Eye (tissue), 1 donor: ENCODE measurements at places on chromosomes 3 and 15.

- DNase-seq, result peak; percentile 67
These were observed 59.8 kb downstream of the FAM174B start for GRCh38 chr15:92595506-92596381.

- no peak for DNase-seq
These were observed 20.5 kb upstream of the IQSEC1 start for GRCh38 chr3:13093687-13094086.

DNA sequence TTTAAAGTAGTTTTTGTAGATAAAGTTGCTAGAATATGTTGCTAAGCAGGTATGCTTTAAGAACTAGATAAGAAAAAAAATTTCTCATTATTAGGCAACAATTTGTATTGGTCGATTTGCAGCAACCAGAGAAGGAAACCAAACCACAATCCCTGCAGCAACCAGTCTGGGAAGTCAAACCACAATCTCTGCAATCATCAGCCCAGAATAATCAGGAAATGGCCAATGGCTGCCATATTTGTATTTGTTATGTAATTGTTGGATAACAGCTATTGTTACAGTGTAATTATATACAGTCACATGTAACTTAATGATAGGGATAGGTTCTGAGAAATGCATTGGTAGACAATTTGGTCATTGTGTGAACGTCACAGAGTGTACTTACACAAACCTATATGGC lies 23.6 kb downstream of the STXBP5L start:
- no peak for DNase-seq

- DNase-seq, result no peak
These were observed 309.9 kb upstream of the THBS1 start for GRCh38 chr15:39270934-39271333.

- no peak for DNase-seq
These were observed 244.2 kb upstream of the EPHA3 start for GRCh38 chr3:88863196-88863595.

DNA sequence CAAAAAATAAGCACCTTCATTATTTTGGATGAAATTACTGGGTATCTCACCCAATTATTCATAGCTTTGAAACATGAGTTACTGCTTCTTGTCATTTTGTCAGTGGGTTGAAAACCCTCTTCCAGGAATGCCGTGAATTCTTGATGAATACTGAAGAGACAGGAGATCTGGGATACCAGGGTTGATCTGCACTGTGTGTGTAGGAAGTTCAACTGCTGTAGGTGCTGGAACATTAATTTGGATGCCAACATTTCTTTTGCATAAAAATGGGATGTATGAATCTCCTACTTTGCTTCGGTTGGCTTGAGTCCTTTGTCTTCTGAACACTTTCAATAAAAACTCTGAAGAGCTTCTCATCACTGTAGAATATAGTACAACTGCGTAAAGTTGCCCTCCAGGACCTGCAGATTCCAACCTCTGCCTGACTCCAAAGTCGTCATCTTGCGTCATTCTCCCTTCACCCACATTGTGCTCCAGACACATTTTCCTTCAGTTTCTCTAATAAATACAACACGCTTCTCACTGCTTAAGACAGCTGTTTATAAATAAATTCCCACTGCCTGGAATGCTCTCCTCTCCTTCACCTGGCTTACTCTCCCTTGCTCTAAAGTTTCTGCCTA lies 312.7 kb upstream of the TGFBR2 start:
- no peak for DNase-seq

GRCh38 chr15:52464478-52464877 lies 64.2 kb downstream of the MYO5A start:
- no peak for DNase-seq

- no peak for DNase-seq
These were observed 34.8 kb upstream of the CEMIP start for GRCh38 chr15:80744415-80744814.

- peak; percentile 9 for DNase-seq
These were observed 1.5 kb upstream of the FBXO22 start for GRCh38 chr15:75902129-75902557.

GRCh38 chr3:44048196-44048924 lies 193.3 kb upstream of the TOPAZ1 start:
- no peak for DNase-seq

GRCh38 chr3:29642393-29643033 lies 361.6 kb downstream of the RBMS3 start:
- DNase-seq, result no peak

DNA sequence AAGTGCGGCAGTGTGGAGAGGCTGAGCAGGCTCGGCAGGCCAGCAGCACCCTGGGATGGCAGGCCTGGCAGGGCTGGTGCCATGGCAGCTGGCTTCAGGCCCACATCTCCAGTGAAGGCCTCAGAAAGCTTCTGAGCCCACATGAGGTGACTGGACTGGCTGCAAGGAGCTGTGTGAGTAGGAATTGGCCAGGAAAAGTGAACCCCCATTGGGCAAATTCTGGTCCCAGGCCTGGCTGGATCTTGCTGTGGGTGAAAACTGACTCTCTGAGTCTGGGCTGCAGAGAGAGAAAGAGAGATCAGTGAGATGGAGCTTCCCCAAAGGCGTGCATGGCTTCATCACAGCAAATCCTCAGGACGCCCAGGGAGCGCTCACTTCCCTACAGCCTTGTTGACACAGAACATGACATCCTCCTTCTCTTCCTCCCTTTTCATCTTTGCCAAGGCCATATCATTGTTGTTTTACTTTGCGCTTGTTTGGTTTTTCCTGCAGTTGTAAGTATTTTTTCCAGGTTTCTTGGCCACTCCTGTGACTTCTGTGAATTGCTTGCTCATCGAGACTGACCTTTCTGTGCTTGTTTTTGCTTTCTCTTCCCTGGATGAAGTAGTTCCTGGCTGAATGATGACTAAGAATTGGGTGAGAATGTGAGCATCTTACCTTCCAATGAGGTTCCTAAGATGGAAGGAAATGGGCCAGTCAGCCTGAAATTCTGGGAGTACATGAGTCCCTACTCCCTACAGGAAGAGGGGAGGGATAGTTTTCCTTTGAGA lies 299.1 kb downstream of the TLE3 start:
- DNase-seq, result no peak
